ENCODE measurements at places on chromosomes 5 and 9. TPM values are rescaled to one million over a fixed set of nuclear protein-coding genes. Genes with fewer than 3 reads are reported as not detected.

GRCh38 chr5:96857924-96858323, 18.4 kb upstream of the ERAP2 start:
- no peak overlapping the region for H3K4me3 ChIP-seq
- no peaks in the 10 kb centered on the region for H3K27me3 ChIP-seq
- no peaks in the 10 kb centered on the region for H3K36me3 ChIP-seq
- no peak for DNase-seq
- no peak overlapping the region for H3K27ac ChIP-seq
- H3K4me1 ChIP-seq = peaks cover 14% of the 10 kb centered on the region

GRCh38 chr9:83441390-83441789, 96.8 kb downstream of the FRMD3 start:
- H3K27ac ChIP-seq = no peak overlapping the region
- H3K36me3 ChIP-seq = no peaks in the 10 kb centered on the region
- H3K4me1 ChIP-seq = no peaks in the 10 kb centered on the region

GRCh38 chr5:74576941-74577456, 63.5 kb downstream of the ENC1 start:
- DNase-seq = no peak
- H3K27me3 ChIP-seq = no peaks in the 10 kb centered on the region
- H3K36me3 ChIP-seq = no peaks in the 10 kb centered on the region
- H3K27ac ChIP-seq = no peak overlapping the region
- no peak overlapping the region for H3K4me3 ChIP-seq
- H3K4me1 ChIP-seq = no peaks in the 10 kb centered on the region

GRCh38 chr9:125189011-125189360, 617 bp downstream of the PPP6C start:
- peaks cover 25% of the 10 kb centered on the region for H3K4me1 ChIP-seq
- no peaks in the 10 kb centered on the region for H3K27me3 ChIP-seq

DNA sequence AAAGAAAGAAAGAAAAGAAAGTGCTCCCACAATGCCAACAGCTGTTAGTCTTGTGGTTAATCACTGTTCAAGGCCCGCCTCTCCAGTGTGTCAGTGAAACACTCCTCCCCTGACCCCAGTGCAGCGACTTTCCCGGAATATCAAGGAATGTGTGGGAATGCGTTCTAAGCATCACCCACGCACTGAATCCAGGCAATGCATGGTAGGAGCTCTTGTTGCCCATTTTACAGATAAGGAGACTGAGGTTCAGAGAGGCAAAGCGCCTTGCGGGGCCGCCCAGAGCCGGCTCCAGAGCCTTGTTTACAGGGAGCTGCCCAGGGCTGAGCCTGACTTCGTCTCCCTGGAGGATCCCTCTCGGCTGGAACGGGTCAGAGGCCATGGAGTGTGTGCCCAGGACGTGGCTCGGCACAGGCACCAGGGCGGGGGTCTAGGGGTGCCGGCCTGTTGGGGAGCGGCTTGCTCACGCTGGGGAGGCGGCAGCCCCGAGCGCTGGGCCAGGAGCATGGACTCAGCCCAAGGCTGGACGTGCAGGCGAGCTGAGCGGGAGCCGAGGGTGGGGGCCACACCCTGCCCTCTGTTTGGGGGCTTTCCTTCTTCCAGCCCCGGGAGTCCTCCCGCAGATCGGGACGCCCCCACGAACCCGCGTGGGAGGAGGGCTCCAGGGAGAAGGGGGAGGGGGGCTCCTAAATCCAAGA, 823 bp downstream of the ST6GALNAC6 start:
- H3K27me3 ChIP-seq = no peaks in the 10 kb centered on the region
- peak overlapping the region; percentile 81 for H3K4me3 ChIP-seq

- no peaks in the 10 kb centered on the region for H3K36me3 ChIP-seq
- no peaks in the 10 kb centered on the region for H3K27me3 ChIP-seq
- no peaks in the 10 kb centered on the region for H3K4me1 ChIP-seq
- no peak for DNase-seq
- H3K27ac ChIP-seq = no peak overlapping the region
Measured at GRCh38 chr9:72394066-72394465, 29.1 kb upstream of the ZFAND5 start.

DNA sequence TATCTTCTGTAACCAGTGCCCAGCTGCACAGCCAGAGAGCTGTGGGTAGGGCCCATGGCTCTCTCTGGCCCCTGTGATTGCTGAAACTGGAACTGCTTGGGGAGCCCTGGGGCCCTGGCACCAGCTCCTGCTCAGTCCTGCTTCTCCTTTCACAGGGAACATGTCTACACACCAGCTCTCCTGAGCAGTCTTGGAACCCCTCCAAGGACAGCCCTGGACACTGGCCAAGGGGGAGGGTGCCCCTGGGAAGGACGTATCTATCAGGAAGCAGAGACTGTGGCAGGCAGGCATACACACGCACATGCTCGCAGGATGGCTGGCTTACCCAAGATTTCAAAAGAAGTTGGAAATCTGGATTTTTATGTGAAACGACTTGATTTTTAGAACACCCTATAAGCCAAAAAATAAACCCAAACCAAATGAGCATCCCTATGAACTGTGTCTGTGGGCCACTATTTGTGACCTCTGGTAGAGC, 8.8 kb upstream of the TRAF1 start:
- peak overlapping the region; percentile 59 for H3K4me3 ChIP-seq
- no peaks in the 10 kb centered on the region for H3K36me3 ChIP-seq
- H3K4me1 ChIP-seq = peaks cover 76% of the 10 kb centered on the region
- peak overlapping the region; percentile 100 for H3K27ac ChIP-seq
- H3K27me3 ChIP-seq = no peaks in the 10 kb centered on the region
- DNase-seq = peak; percentile 86

The GPR21 gene
- 16.8 TPM for total RNA-seq

The ZNF366 gene
- not detected for total RNA-seq

DNA sequence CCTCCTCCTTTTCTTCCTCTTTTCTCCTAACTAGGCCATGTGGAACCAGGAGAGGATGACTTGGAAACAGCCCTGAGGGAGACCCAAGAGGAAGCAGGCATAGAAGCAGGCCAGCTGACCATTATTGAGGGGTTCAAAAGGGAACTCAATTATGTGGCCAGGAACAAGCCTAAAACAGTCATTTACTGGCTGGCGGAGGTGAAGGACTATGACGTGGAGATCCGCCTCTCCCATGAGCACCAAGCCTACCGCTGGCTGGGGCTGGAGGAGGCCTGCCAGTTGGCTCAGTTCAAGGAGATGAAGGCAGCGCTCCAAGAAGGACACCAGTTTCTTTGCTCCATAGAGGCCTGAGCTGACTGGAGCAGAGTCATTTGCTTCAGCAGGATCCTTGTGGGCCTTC, 13.7 kb downstream of the NUDT2 start:
- no peaks in the 10 kb centered on the region for H3K4me1 ChIP-seq
- H3K27ac ChIP-seq = no peak overlapping the region
- no peaks in the 10 kb centered on the region for H3K27me3 ChIP-seq
- no peak for DNase-seq
- H3K4me3 ChIP-seq = no peak overlapping the region

The PHF24 gene
- not detected for total RNA-seq

DNA sequence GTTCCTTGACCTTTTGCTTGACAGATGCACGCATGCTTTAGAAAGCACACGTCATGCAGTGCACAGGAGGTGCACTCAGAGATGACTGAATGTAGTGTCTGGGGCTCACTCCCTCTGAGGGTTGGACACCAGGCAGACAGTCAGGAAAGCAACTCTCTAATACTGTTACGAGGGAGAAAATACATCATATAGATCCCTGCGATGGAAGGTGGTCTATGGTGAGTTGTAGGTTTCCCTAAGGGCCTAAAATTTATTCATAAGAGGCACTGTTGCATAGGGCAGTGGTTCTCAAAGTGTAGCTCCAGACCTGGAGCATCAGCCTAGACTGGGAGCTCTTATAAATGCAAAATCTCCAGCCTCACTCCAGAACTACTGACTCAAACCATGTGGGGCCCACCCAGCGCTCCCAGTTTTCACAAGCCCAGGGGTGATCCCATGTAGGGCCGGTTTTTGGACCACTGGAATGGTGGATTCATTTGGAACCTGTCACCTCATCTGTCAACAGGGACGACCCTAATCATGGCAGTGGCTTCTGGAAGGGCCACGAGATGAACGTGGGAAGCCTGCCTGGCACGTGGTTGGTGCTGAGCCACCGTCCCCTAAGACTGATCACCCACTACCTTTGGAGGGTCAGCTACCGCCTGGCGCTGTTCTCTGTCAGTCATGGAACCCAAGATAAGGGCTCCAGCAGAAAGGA, 16.8 kb upstream of the PHF19 start:
- peak; percentile 64 for DNase-seq
- peak overlapping the region; percentile 88 for H3K27ac ChIP-seq
- no peaks in the 10 kb centered on the region for H3K36me3 ChIP-seq
- H3K4me3 ChIP-seq = peak overlapping the region; percentile 9
- peaks cover 36% of the 10 kb centered on the region for H3K4me1 ChIP-seq

The KCNV2 gene
- total RNA-seq = 1.8 TPM

DNA sequence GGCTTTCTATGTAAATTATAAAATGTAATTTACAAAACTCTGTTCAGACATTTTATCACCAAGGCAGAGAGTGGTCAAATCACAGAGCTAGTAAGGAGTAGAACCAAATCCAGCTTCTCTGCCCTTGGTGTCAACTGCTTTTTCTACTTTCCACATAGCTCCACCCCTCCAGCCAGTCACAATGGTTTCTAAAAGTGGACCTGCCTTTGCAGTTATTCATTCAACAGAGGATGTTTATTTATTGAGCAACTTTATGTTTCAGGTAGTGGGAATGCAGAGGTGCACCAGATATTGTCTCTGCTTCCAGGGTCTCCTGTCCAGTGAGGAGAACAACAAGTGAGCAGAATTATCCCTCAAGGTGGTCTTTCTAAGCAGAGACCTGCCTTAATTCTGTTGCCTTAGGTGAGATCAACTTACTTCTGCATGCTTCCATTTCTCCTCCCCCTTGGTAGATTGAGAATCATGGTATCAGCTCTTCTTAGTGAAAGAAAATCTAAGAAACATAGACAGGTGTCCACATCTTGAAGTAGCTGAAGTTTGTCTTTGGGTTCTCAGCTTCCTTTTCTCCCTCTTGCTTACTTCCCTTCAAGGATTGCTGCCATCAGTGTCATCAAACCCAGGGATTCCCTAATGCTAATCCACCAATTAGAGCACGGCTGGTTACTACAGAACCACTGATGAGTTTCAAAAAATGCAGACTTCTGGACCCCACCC, 17.2 kb upstream of the PDCD1LG2 start:
- no peaks in the 10 kb centered on the region for H3K36me3 ChIP-seq
- H3K4me3 ChIP-seq = no peak overlapping the region
- no peak for DNase-seq
- H3K27me3 ChIP-seq = no peaks in the 10 kb centered on the region
- no peak overlapping the region for H3K27ac ChIP-seq

- peak overlapping the region; percentile 83 for H3K27ac ChIP-seq
- peaks cover 26% of the 10 kb centered on the region for H3K4me1 ChIP-seq
- peak; percentile 71 for DNase-seq
- H3K4me3 ChIP-seq = peak overlapping the region; percentile 77
- peaks cover 10% of the 10 kb centered on the region for H3K36me3 ChIP-seq
- no peaks in the 10 kb centered on the region for H3K27me3 ChIP-seq
Measured at GRCh38 chr9:505741-506059, 291.0 kb downstream of the DOCK8 start.

The SOHLH1 gene
- not detected for total RNA-seq

GRCh38 chr9:97307091-97307490, 368 bp upstream of the CCDC180 start:
- H3K4me3 ChIP-seq = no peak overlapping the region
- no peaks in the 10 kb centered on the region for H3K36me3 ChIP-seq
- peaks cover 5% of the 10 kb centered on the region for H3K4me1 ChIP-seq
- no peak overlapping the region for H3K27ac ChIP-seq
- H3K27me3 ChIP-seq = no peaks in the 10 kb centered on the region

The LURAP1L gene
- not detected for total RNA-seq

- peak overlapping the region; percentile 84 for H3K4me3 ChIP-seq
- DNase-seq = no peak
- peaks cover 28% of the 10 kb centered on the region for H3K36me3 ChIP-seq
- peaks cover 20% of the 10 kb centered on the region for H3K4me1 ChIP-seq
- H3K27ac ChIP-seq = no peak overlapping the region
Measured at GRCh38 chr5:179700401-179700918, 1.7 kb downstream of the CANX start.

The LRRC19 gene
- not detected for total RNA-seq

The RNF224 gene
- total RNA-seq = not detected

The GABRA1 gene
- not detected for total RNA-seq

The C5orf52 gene
- total RNA-seq = not detected

DNA sequence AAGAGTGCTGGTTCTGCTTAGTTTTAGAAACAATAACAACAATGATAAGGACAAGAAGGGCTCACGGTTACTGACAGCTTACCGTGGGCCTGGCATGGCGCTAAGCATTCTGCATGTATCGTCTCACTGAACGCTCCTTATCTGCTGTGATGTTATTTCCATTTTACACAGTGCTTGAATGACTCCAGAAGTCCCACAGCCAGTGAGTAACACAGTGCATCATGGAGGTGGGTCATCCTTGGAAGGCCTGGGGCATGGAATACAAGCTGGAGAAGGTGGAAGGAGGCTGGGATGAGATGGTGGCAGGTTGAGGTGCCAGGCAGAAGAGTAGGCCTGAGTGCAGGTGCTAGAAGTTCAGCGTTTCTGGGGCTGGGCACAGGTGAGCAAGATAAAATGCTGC, 36.5 kb upstream of the FAT2 start:
- H3K36me3 ChIP-seq = no peaks in the 10 kb centered on the region
- no peak for DNase-seq
- no peak overlapping the region for H3K27ac ChIP-seq
- H3K27me3 ChIP-seq = no peaks in the 10 kb centered on the region
- no peaks in the 10 kb centered on the region for H3K4me1 ChIP-seq

GRCh38 chr9:109369285-109369684, 48.4 kb upstream of the EPB41L4B start:
- H3K4me1 ChIP-seq = no peaks in the 10 kb centered on the region
- H3K4me3 ChIP-seq = no peak overlapping the region
- no peaks in the 10 kb centered on the region for H3K27me3 ChIP-seq
- no peak overlapping the region for H3K27ac ChIP-seq

DNA sequence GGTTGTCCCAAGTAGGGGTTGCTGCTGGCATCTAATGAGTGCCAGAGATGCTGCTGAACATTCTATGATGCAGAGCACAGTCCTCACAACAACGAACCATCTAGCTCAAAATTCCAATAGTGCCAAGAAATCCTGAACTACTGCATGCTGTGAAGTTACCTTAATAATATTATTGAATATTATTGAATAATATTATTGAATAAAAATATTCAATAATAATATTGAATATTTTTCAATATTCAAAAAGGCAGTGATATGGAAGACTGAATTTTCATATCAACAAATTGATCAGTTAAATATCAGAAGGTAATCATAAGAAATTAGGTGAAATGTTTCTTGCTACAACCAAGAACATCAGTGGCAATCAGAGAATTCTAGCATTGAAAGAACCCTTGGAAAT, 2.8 kb downstream of the HTR4 start:
- no peak for DNase-seq
- H3K27ac ChIP-seq = no peak overlapping the region
- H3K27me3 ChIP-seq = no peaks in the 10 kb centered on the region
- H3K4me1 ChIP-seq = no peaks in the 10 kb centered on the region
